Stimulated activated CD8-positive, alpha-beta memory T cell treated with anti-CD3 and anti-CD28 coated beads, Interleukin-7, amount 100 ng/mL, for 4 hours (primary cell): ENCODE measurements at places on chromosomes 4 and X.

DNA sequence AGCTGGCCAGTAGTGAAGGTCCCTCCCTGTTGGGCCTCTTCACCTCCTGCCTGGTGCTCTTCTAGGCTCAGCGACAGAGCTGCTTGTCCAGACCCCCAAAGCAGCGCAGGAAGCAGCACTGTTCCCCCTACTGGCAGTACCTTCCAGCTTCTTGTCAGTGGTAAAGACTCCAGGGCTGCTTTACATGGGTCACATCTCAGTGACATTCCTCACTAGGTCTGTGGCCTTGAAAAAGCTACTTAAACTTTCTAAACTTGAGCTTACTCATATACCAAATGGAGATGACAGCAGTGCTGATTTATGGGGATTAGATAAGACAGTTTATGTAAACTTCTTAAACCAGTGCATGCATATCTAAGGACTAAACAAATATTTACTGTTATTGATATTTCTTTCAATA is 117.3 kb downstream of the FAT4 start:
- DNase-seq, result no peak

DNA sequence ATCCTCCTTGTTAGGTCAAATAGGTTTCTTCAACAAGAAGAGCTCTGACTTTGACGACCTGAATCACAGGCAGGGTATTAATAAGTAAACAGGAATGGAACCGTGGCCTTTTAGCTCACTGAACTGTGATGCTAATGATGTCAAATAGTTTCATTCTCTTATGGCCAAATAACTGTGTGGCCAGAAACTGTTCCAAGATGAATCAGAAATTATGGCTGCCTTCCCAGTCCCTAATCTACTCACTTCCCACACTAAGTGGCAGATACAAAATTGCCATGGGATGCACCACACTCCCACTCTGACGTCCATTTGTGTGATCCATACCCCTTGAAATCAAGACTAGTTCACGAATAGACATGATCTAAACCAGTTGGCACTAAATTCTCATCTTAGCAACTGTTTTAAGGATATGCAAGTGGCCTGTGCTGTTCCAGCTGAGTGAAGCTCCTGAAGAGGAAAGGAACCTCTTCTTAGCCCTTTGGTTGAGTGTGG is 455.4 kb downstream of the IL15 start:
- DNase-seq, result no peak

- DNase-seq, result no peak
These were observed 119.9 kb downstream of the ANK2 start for GRCh38 chr4:113169368-113169767.

- DNase-seq, result no peak
These were observed 357.9 kb downstream of the UNC5C start for GRCh38 chr4:95190751-95191436.

- DNase-seq, result no peak
These were observed 1.4 kb downstream of the AR start for GRCh38 chrX:67545036-67545821.

GRCh38 chrX:13750204-13750603 is 15.7 kb downstream of the OFD1 start:
- no peak for DNase-seq

- no peak for DNase-seq
These were observed 7.9 kb downstream of the SPARCL1 start for GRCh38 chr4:87521319-87521718.

DNA sequence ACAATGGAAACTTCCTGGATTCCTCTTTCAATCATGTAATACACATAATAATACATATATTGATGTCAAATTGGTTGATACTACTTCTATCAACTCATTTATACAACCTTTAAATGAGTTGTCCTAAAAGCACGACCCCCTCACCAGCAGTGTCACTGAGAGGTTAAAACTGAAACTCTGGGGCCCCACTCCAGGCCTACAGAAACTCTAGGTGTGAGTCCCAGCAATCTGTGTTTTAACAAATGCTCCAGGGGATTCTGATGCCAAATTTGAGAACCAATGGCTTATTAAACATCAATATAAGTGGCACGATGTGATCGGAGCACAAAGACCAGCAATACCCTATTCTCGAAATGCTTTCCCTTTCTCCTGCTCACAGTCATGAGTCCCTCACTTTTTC is 47.9 kb downstream of the ATP8A1 start:
- DNase-seq, result no peak

GRCh38 chr4:107823870-107824349 is 822 bp upstream of the SGMS2 start:
- no peak for DNase-seq

DNA sequence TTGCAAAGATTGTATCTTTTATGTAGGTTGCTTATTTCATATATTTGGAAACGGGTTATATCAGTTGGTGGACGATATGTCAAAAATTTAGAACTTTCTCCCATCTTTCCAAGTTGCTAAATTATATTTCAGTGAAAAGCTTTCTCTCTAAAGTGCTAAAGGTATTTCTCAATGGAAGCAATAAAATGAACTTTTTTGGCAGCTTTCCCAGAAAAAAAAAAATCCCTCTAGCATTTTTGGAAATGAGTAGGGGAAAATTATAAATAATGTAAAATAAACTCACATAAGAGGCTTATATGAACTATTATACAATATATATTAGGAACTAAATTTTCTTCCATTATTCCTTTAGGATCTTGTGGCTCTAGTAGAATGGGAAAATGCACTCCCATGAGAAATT is 152.2 kb downstream of the GRID2 start:
- DNase-seq, result no peak

DNA sequence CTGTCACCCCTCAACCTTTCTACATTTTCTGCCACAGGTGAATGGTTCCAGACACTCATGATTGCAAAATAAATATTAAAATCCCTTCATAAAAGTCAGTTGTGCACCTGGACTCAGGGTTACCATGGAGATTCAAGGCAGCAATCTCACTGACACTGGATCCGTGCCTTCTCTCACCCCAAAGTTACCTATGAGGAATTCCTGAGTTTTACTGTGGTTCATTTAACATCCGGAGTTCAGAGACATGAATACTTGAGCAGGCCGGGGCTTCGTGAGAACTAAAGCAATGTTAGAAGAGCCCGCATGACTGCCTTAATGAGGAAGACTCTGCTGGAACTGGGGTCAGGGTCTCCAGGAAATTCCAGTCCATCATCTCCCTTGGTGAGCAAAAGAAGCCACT is 12.5 kb upstream of the CLNK start:
- no peak for DNase-seq

- DNase-seq, result no peak
These were observed 4.8 kb downstream of the ARX start for GRCh38 chrX:25010784-25011588.

GRCh38 chr4:81505726-81506125 is 34.0 kb upstream of the RASGEF1B start:
- no peak for DNase-seq

GRCh38 chrX:10447564-10448214 is 172.7 kb downstream of the MID1 start:
- no peak for DNase-seq

- no peak for DNase-seq
These were observed 185.7 kb upstream of the HS3ST1 start for GRCh38 chr4:11614426-11614825.

GRCh38 chr4:175639346-175639745 is 172.7 kb downstream of the GPM6A start:
- DNase-seq, result no peak

- DNase-seq, result no peak
These were observed 56.9 kb downstream of the NDNF start for GRCh38 chr4:121015421-121015820.

GRCh38 chr4:27835851-27836250 is 975.2 kb downstream of the STIM2 start:
- no peak for DNase-seq

- no peak for DNase-seq
These were observed 126.3 kb downstream of the RAPGEF2 start for GRCh38 chr4:159229164-159229563.

GRCh38 chr4:128590034-128590740 is 219.3 kb upstream of the JADE1 start:
- no peak for DNase-seq

DNA sequence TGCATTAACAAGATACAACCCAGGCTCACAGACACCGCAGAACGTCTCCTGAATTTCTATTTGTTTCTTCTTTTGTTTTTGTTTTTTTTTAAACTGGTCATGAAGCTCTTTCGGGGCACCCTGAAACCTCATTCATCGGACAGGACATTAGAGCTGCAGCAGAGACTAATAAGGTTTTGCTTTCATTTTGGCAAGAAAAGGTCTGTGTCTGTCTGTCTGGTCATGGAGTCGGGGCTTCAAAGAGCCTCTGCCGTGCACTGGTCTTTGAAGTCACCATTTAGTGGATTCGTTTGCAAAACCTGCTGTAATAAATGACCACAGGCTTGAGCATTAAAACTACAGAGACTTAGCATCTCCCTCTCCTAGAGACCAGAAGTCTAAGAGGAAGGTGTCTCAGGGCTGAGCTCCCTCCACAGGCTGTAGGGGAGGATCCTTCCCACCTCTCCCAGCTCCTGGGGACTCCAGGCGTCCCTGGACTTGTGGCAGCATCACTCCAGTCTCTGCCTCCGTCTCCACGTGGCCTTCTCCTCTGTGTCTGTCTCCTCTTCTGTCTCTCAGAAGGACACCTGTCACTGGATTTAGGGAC is 247.5 kb downstream of the CRLF2 start:
- no peak for DNase-seq

GRCh38 chrX:40169193-40170101 is 71.7 kb upstream of the BCOR start:
- DNase-seq, result peak; percentile 67

DNA sequence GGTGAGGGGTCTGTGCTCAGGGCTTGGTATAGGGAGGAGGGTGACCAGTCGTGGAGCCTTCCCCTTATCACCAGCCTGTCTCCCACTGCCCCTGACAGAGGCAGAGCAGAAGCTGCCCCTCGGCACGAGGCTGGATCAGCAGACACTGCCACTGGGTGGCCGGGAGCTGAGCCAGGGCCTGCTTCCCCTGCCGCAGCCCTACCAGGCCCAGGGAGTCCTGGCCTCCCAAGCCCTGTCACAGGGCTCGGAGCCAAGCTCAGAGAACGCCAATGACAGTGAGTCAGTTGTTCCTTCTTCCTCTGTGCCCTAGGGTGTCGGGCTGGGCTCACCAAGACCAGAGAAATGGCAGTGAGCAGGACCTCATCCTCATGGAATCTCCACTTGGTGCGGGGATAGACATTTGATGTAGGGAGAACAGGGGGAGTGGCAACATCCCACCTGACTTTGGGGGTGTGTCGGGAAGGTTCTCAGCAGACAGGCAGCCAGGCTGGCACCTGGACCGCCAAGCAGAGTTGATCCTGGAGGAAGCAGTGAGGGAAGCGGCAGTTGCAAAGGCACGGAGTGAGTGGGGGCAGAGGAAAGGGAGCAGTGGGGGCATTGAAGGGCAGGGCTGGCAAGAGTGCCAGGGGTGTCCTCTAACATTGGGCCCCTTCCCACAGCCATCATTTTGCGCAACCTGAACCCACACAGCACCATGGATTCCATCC is 14.3 kb upstream of the UBA1 start:
- DNase-seq, result no peak

GRCh38 chr4:532588-533317 is 33.7 kb downstream of the PIGG start:
- no peak for DNase-seq

GRCh38 chr4:148203056-148203898 is 238.9 kb downstream of the NR3C2 start:
- DNase-seq, result no peak

GRCh38 chrX:2595258-2595657 is 94.5 kb upstream of the DHRSX start:
- DNase-seq, result no peak

GRCh38 chr4:3679851-3680311 is 86.3 kb upstream of the ADRA2C start:
- no peak for DNase-seq

DNA sequence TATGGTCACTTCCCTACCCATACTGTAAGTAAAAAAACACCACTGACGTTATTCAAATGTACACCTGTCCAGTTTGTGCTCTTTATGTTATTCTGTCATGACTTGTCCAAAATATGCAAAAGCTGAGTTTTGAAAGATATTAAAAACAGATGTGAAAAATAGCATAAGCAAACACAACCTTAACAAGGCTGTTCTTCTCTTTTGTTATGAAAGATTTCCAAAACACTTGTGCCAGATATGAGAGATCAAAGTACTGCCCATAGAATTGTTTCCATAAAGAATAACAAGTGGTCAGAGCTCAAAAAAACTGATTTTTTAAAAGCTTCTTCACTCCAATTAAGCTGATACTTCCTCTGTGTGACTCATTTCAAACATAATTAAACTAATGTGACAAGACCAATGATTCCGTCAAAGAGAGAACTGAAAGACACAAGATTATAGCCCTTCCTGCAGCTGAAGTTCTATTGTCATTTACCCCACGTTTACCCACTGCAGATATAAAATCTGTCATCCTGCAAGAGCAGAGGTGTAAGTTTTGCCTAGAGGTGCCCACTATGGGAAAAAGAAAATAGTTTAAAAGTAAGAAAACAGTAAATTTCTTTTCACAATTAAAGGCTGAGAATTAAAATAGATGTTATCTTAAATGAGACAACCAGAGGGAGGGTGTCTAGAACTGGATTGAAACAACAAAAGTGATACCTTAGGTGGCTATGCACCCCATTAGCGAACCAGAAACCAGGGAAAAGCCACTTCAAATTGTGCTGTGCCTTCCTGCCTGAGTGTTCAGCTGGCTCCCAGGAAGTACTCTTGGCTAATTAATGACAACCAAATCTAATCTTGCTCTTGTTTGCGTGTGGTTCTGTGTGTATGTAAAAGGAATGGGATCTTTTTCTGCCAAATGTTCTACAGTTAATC is 30.1 kb downstream of the RASSF6 start:
- DNase-seq, result no peak

- no peak for DNase-seq
These were observed 163.9 kb upstream of the LCORL start for GRCh38 chr4:18185491-18185890.

DNA sequence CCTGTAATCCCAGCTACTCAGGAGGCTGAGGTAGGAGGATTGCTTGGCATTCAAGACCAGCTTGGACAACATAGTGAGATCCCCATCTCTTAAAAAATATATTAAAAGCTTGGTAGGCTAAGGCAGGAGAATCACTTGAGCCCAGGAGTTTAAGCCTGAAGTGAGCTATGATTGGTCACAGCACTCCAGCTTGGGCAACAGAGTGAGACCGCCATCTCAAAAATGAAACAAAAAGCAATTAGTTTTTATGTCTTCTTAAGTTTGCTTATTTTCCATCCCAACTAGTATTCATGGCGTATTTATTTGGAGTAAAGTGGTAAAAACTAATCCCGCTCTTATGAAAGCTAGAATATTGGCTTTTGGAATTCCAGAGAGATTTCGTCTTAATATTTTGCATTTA is 25.4 kb upstream of the PDE5A start:
- no peak for DNase-seq

GRCh38 chrX:46961574-46962283 is 49.5 kb downstream of the JADE3 start:
- DNase-seq, result no peak

DNA sequence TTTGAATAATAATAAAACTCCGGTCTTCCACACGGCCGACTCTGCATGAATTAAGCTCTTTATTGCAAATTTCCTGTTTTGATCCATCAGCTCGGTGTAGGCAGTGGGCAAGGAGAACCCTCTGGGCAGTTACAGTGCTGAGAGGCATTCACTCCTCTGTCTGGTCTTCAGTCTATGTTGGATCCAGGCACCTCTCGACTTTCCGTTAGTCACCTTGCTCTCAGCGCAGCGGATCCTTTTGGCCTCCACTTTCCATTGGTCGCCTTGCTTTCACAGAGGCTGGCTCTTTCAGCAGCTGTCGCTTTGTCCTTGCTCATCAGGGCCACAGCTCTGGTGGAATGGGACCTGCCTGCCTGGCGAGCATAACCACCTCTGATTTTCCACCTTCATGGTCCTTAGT is 52.9 kb downstream of the TRMT44 start:
- DNase-seq, result no peak

GRCh38 chr4:67052814-67053675 is 492.3 kb downstream of the CENPC start:
- DNase-seq, result no peak
